ENCODE measurements at places on chromosomes 6 and 20.

- DNase-seq = no peak
Measured at GRCh38 chr20:2746636-2747265, 53.7 kb downstream of the CPXM1 start.

GRCh38 chr6:165950316-165950715 lies 217.3 kb downstream of the TBXT start:
- DNase-seq = no peak

- DNase-seq = no peak
Measured at GRCh38 chr20:35027301-35027700, 65.3 kb downstream of the TRPC4AP start.

GRCh38 chr6:117432273-117432672 lies 6.5 kb upstream of the ROS1 start:
- DNase-seq = no peak

DNA sequence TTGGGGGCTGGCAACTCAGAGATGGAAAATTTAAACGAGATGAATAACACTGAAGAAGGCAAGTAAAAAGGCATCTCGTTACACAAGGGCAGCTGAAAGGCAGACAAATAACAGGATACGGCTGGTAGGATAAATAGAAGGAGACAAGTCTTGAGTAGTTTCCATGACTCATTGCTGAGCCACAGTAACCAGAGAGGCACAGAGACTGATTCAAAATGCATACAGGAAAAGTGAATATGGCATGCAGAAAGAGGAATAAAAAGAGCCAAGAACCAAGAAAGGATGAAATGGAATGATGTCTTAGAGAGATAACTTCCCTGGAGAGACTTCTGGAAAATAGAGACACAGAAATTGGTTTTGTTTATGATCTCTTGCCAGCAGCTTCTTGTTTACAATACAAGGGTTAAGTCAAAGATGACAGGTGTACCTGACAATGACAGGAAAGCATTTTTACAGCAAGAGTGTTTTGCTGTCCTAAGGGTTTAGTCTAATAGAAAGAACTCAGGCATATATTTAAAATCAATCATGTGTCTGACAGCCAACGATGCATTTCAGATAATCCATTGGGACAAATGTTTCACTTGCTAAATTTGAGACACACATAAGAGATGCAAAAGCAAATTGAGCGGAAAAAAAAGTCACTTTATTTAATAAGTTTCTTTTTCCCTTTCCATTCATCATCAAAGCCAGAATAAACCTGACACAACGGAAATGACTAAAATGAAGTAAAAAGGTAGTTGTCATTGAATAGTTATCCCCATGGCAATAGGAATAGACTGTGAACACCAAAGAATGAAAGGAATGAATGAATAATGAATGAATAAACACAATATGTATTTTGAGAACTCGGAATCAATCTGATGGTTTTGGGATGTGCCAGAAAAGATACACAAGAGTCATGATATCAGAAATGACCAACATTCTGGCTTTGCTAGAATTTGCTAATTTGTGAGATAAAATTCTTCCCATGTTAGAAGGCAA lies 68.0 kb upstream of the KCNQ5 start:
- DNase-seq = no peak

GRCh38 chr20:21358737-21359136 lies 38.6 kb downstream of the NKX2-4 start:
- DNase-seq = no peak

- no peak for DNase-seq
Measured at GRCh38 chr20:34874094-34874654, 1.5 kb upstream of the GGT7 start.

DNA sequence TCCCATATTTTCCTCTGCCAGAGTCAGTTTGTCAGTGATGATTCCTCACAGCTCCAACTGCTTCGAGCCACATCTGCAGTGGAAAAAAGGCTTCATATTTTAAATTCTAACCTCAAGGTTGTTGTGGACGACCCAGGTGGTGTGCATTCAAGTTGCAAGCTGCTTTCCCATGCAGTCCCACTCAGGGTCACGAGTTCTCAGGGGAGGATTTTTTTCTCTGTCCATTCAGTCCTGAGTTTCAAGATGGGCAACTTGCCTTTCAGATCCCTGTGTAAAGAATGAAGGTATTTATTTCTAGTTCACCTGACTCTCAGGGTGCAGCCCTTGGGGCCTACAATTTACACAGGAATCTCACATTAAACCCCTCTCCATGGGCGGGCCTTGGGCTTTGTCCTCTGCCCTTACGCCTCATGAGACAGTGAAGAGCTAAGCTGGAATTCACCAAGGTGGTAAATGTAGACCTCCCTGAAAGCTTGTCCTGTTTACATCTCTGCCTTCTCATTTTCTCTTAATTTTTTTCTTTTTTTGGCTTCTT lies 65.9 kb downstream of the TPD52L1 start:
- no peak for DNase-seq

GRCh38 chr6:100482698-100483097 lies 18.0 kb upstream of the SIM1 start:
- no peak for DNase-seq

GRCh38 chr20:23476015-23476754 lies 14.7 kb upstream of the CST8 start:
- DNase-seq = no peak

- DNase-seq = no peak
Measured at GRCh38 chr6:113953346-113953745, 17.6 kb downstream of the HDAC2 start.

- no peak for DNase-seq
Measured at GRCh38 chr6:133631421-133631820, 257.5 kb upstream of the TCF21 start.

- no peak for DNase-seq
Measured at GRCh38 chr6:4164117-4164442, 28.7 kb upstream of the ECI2 start.

DNA sequence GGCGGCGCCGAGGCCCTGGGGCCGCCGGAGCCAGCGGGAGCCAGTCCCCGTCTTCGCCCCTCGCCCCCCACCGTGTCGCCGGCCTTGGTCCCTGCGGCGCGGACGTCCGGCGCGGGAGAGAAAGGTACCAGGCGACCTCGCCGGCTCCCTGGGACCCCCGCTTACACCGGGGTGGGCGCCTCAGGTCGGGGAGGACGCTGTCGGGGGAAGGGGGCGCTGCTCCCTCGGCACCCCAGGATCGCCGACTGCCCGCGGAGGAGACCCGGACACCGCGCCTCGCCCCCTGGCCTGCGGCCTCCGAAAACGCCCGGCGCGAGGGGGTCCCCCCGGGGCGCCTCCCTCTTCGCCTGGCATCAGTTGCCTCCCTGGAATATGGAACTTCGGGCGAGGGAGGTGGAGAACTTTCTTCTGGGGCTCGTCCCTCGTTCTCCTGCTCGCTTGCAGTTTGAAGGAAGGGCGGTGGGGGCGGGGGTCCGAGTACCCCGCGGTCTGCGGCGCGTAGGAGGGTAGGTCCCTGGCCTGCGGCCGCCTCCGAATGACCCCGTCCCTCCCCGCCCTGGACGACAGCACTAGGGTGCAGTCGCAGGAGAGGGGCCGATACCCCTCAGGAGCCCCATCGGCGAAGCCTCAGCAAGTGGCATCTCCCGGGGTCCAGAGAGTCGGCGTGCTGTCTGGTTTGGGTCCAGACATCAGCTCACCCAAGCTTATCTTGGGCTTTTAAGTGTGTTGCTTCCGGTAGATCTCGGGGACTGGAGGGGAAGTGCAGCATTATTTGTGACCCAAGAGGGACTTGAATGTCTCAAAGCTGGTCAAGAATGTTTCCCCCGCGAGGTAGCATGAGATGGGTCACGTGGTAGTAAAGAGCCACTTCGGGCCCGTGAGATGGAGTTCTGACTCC lies 549 bp downstream of the ANKRD6 start:
- DNase-seq = peak; percentile 9

- no peak for DNase-seq
Measured at GRCh38 chr6:56913285-56914074, 41.4 kb upstream of the BEND6 start.

DNA sequence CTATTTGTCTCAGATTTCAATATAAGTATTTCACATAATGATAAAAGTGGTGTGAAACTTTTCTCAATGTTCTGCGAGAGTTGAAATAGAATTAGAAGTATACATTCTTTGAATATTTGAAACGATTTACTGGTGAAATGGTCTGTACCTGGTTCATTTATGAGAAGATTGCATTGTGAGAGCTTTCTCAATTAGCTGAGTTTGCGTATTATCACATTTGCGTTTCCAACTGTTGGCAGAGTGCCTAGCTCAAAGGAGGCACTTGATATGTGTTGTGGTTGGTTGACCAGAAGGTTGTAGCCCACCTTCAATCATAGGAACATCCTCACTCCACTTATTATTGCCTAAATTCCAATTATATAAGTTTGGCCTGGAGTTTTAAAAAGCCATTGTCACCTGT lies 58.8 kb upstream of the EXOC2 start:
- DNase-seq = no peak

- no peak for DNase-seq
Measured at GRCh38 chr20:5621305-5621704, 128.9 kb upstream of the SHLD1 start.

DNA sequence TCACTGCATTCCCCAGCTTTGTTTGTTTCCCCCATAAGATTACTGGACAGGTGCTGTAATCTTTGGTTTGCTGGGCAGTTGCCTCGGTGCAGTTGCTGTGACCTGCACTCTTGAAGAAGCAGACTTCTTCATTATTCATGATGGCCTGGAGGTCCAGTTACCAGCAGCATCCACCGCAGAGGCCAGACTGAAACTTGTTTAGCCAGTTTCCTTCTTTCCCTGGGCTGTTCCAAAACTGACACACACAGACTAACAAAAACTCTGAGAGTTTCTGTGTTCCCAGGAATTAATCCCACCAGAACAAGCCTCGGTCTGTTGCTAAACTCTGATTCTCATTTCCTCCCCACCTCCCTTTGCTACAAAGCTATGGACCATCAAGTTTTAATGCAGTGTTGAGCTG lies 144.1 kb downstream of the QRSL1 start:
- no peak for DNase-seq

DNA sequence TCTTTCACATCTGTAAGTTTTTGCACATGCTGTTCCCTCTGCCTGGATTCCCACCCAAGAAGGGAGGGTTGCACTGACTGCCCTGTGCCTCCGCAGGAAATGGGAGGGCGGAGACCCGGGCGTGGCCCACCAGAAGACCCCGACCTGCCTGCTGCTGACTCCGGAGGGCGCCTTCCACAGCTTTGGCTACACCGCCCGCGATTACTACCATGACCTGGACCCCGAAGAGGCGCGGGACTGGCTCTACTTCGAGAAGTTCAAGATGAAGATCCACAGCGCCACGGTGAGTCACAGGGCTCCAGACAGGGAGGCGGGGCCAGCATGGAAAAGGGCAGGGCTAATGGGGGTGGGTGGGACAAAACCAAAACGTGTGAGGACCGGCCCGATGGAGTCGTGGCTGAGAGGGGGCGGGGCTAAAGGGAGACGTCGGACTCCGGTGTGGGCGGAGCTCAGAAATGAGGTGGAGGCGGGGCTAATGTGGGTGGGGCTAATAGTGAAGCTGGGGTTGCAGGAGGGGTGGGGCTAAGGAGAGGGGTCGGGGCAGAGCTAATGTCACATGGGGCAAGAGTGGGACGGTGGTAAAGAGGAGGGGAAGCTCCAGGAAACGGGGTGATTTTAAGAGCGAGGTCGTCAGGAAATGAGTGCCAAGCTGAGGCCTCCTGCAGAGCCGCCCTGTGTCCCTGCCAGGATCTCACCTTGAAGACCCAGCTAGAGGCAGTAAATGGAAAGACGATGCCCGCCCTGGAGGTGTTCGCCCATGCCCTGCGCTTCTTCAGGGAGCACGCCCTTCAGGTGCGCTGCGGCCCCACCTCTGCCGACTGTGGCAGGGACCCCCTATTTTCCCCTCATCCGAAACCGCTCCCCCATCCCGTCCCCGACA lies 12.6 kb downstream of the HSPA12B start:
- peak; percentile 42 for DNase-seq

DNA sequence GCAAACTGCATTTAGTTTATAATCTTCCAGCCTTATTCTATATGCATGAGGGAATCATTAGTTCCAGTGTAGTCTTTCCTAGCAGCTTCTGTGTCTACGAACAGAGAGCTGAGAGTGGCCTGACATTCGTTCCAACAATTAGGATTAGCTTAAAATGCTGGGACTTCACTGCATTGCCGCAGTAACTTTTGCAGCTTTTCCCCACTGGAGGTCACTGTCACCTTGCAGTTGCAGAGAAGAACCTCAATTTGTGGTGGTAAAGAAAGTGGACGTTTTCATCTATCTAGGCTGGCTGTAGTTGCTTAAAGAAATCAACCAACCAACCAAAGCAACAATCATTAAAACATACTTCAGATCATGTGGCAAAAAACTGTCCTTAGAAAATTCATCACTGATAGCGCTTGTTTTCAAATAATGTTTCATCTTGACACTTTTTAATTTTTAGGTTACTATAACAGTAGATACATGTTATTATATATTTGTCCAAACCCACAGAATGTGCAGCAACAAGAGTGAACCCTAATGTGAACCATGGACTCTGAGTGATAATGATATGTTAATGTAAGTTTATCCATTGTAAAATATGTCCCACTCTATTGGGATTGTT lies 12.2 kb downstream of the MYLK4 start:
- peak; percentile 14 for DNase-seq

- DNase-seq = no peak
Measured at GRCh38 chr6:158396136-158396535, 83.9 kb downstream of the TULP4 start.

GRCh38 chr6:139124887-139125672 lies 9.8 kb upstream of the HECA start:
- peak; percentile 68 for DNase-seq

DNA sequence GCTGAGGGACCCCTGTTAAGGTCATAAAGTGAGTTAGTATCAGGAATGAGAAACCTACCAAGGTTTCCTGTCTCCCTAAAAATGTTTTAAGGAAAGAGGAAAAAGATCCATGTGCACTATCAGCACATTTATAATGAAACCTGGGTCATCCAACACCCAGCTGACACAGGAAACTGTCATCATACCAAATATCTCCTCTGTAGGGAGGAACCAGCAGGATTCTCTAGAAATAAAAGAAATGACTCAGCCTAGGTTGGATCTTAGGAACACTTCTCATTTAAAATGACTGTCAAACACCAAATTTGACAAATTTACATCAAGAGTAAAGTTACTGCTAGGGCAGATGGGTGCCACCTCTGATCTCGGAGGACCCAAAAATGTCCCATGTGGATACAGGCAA lies 21.7 kb downstream of the GFOD1 start:
- DNase-seq = no peak

DNA sequence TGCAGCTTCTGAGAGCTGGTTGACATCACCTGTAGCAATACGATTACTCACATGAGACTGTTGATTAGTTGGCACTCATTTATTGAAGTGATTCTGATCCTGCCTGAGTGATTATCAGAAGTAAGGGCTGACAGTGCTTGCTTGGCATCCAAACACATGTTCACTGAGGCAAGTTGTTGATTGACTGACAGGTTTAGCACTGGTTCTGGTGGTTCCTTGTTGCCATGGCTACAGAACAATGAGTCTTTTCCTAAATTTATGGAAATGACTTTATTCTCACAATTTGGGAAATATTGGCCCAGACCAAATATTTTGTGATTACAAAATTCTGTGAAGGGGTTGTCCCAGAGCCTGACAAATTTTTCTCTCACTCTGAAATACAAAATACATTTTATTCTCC lies 146.0 kb upstream of the RAB32 start:
- DNase-seq = no peak

DNA sequence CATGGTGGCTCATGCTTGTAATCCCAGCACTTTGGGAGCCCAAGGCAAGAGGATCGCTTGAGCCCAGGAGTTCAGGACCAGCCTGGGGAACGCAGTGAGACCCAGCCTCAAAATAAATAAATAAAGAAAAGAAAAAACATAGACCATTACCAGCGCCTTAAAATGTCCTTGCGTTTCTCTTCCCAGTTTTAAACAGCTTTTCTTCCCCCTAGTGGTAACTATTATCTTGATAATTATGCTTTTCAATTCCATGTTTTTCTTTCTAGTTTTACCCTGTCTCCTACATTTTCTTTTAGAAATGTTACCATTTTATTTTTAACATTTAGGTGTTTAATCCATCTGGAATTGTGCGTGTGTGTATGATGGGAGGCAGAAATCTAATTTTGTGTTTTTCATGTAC lies 24.4 kb downstream of the DNAH8 start:
- DNase-seq = no peak
